ENCODE measurements at places on chromosomes 11 and 22. TPM values are rescaled to one million over a fixed set of nuclear protein-coding genes. Genes with fewer than 3 reads are reported as not detected.

Gene JRKL
- total RNA-seq: 11.7 TPM

Gene TEAD1
- 105 TPM for total RNA-seq

Gene PIWIL4
- total RNA-seq: 5.1 TPM

Gene HORMAD2
- not detected for total RNA-seq

Gene TSPAN32
- 7.0 TPM for total RNA-seq

Gene OR51A7
- not detected for total RNA-seq

Gene DEPDC7
- total RNA-seq: 3.9 TPM

Gene HEPACAM
- total RNA-seq: 0.70 TPM

Gene MMP20
- not detected for total RNA-seq

Gene MS4A2
- 0.47 TPM for total RNA-seq

Gene SLC17A6
- not detected for total RNA-seq

Gene CRYBA4
- total RNA-seq: not detected

Gene OR4C5
- total RNA-seq: not detected

Gene ARVCF
- 63.2 TPM for total RNA-seq

Gene TRPM5
- 1.1 TPM for total RNA-seq

Measured in metanephros (tissue), 2 donors.